ENCODE measurements at places on chromosomes 1 and 21.
A peak's percentile ranks its signal among the peaks of the same experiment; 100 is the strongest.

DNA sequence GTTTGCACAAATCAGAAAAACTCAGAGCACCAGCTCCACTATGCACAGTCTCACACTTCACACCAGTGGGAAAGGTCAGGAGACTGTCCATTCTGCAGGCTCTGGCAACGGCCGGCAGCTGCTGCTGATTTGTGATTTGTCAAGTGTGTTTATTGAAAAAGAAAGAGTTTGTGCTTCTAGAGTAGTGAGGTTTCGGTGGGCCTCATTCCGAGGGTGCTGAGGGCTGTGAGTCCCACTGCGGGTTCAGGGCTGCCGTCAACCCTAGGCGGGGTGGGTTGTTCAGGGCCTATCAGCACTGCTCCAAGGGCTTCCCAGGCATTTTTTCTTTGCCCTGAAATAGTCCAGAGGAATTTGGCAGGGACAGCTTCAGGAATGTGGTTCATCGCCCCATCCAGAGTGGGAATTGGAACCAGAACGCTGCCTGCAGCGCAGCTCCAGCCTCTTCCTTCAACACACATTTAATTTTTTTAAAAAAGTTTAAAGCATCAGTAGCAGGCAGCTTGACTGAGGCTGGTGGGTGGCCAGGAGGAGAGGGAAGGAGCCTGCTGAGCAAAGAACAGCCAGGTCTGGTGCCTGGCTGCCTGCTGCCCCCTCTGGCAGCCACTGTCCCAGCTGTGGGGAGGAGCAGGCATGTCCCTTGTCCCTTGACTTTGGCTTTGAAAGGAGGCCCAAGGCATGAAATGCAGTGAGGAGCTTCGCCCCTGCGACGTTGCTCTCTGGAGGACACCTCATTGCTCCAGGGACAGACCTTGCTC lies 19.7 kb downstream of the STUM start:
- no peak for DNase-seq

DNA sequence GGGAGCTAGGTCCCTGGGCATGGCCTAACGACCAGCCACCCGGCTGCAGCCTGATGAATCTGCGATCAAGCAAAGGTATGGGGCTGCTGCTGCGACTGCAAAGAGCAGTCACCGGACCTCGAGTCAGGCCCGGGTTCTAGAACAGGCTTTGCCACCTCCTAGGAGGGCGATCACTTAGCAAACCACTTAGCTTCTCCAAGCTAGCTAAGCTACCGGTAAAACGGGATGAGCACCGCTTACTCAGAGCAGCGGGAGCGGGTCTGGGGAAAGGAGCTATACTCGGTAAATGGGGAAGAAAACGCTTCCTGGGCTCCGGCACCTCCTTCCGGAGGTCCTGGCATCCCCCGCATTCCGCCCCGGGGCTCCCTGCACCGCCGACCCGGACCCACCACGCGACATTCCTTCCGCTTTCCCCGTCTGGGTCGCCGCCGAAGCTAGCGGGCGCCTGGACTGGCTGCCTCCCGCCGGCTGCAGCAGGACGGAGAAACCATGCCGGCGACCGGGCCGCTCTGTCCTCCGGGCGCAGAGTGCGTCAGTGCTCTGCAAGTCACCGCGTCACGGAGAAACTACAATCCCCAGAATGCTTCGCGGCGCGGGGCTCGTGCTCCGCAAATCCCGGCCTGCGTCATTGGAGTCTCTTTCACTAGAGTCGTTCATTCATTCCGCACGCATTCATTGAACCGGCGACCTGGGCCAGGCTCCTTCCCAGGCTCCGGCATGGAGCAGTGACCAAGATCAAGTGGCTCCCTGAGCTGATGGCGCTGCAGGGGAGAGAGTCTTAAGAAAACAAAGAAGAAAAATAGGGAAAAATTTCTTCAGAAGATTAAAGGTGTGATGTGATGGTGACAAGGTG lies at the start of gene LSM10:
LSM10 (minus strand) TSS at position 531 of the 853 bp plus-strand sequence. CDS start 3,779 bp downstream, outside the sequence.
- peak; percentile 91 for DNase-seq

- no peak for DNase-seq
These were observed 14.9 kb upstream of the PAQR7 start for GRCh38 chr1:25890239-25891034.

DNA sequence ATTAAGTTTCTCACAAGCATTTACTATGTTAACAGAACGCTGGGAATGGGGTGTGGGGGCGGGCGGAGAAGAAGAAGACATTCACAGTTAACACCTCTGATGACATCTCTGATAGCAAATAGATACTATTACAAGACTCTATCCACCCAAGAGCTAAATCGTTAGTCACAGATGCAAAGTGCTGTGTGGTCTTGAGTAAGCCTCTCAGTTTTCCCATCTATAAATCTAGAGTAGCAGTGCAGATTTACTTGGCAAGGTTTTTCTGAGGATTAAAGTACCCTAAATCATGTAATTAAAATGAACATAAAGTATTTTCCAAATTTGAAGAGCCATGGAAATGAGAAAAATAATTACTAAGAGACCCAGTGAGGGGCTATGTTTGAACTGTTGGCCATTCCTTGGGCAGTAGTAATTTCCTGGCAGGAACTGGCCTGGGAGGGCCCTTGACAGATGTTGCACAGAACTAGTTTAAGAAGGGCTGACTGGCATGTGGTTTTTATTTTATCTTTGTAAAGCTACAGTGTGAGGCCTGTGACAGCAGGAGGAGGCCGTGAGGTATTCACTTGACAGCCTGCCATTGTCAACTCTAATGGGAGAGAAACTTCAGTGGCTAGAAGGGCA lies 58.7 kb upstream of the APOBEC4 start:
- DNase-seq, result no peak

- DNase-seq, result no peak
These were observed 20.3 kb downstream of the USP24 start for GRCh38 chr1:55194851-55195250.

DNA sequence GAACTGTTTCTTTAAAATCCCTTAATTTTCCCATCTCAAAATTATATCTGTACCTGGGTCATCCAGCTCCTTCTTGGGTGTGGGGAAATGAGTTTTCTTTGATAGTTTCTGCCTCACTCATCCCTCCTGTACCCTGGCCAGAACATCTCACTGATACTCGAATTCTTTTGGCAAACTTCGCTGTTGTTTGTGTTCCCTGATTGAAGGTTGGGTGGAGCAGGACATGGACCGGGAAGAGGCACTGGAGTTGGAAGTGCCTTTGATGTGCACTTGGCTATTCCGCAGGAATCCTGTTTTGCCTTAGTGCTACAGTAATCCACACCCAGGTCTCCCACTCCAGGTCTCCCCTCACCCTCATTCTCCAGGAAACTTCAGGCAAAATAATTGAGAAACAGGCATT lies 11.2 kb downstream of the MINDY1 start:
- no peak for DNase-seq

GRCh38 chr1:16628361-16629111 lies 15.2 kb upstream of the NBPF1 start:
- DNase-seq, result no peak

DNA sequence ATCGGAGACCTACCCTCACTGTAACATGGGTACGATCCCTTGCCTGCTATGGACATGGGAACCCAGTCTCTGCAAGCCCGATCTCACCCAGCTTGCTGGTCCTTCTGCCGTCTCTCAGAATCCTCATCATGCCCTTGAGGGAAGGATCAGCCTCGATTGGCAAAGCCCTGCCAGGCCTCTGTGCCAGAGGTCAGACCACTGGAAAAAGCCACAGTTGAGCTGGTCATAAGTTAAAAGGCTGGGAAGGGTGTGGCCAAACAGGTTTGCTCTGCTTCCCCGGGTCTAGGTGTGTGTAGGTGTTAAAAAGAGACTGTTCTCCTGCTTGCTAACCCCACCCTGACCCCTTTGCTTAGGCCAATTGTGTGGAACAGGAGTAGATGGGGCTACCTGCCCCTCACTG lies 19.5 kb upstream of the PADI3 start:
- no peak for DNase-seq

DNA sequence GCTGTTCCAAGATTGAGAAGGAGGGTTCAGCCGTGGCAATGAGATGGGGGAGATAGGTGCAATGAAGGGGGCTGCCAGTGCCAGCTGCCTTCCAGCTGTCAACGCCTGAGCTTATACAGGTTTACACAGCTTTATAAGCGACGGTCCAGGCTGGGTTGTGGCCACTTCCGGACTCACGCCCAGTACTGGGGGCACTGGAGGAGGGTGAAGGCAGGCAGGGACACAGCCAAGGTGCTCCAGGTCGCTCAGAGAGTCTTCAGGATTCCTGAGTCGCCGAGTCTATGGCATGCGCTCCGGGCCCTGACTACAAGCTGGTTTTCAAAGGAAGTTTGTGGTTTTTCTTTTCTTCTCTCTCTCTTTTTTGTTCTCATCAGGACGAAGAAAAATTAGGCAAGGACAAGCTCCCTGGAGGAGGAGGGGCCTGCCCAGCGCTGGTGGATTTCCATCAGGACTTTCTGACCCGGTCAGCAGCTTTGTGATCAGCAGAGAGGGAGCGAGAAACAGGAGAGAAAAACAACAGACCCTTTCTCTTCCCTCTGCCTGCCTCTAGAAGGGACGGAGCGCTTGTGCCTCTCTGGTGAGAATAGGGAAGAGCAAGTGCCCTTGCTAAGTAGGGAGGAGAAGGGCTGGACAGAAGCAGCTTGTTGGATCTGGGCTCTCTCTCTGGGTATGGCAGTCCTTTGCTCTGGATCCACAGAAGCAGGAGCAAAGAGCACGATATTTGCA lies at the start of gene MINDY1:
MINDY1 (minus strand) TSS at position 576 of the 726 bp plus-strand sequence. CDS start 4,285 bp downstream, outside the sequence.
- DNase-seq, result peak; percentile 97

DNA sequence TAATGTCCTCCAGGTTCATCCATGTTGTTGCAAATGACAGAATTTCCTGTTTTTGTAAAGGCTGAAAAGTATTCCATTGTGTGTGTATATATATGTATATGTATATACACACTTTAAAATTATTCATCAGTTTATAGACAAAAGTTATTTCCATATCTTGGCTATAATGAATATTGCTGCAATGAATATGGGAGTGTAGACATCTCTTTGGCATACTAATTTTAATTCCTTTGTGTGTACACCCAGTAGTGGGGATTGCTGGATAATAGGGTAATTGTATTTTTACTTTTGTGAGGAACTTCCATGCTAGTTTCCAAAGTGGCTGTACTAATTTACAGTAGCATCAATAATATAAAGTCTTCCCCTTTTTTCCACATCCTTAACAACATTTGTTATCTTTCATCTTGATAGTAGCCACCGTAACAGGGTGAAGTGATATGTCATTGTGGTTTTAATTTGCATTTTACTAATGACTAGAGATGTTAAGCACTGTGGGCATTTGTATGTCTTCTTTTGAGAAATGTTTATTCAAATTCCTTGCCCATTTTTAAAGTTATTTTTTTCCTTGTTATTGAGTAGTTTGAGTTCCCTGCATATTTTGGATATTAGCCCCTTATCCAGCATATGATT lies 243.0 kb downstream of the PDE4B start:
- no peak for DNase-seq

DNA sequence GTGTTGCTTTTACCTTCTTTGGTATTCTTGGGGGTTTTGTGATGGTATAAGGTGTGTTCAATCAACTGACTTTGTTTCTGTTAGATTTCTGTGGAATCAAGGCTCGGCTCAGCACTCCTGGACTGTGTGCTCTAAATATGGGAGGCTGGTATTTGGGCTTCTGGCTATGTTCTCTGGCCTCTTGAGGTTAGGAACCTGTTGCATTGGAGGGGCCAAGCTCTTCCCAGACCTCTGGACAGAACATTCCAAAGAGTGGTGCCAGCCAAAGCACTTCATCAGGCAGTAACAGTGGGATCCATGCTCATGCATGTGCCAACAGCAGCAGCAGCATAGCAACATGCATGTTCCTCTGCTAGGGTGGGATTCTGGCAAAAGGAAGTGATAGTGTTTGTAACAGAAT lies 8.3 kb downstream of the KRTAP19-7 start:
- no peak for DNase-seq

DNA sequence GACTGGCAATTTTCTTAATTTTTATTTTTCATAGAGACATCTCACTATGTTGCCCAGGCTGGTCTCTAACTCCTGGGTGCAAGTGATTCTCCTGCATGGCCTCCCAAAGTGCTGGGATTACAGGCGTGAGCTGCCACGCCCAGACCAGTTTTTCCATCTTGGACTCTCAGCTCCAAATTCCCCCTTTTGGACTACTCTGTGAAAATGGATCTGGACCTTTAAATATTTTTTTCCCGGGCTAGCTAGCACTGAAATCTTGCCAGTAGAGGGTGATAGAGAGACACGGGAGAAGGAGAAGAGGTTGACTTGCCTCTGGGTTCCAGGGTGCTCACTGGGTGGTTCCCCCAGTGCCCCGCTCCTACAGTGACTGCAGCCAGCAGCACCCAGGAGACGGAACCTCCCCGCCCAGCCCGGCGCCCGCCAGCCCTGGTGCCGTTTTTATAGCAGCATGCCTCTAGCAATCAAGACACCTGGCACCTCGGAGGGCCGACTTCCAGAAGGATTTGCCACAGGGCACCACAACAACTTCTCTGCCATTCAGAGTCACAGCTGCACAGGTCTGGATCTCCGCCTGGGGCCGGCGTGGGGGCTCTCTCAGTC lies 34.7 kb upstream of the SCCPDH start:
- DNase-seq, result peak; percentile 82

GRCh38 chr1:235782601-235783000 lies 84.1 kb downstream of the LYST start:
- DNase-seq, result no peak

GRCh38 chr1:204102739-204103430 lies 30.0 kb downstream of the SOX13 start:
- DNase-seq, result no peak

- DNase-seq, result no peak
These were observed 796 bp upstream of the TDRKH start for GRCh38 chr1:151790940-151791651.

- DNase-seq, result no peak
These were observed 4.6 kb upstream of the PIAS3 start for GRCh38 chr1:145863282-145864018.

DNA sequence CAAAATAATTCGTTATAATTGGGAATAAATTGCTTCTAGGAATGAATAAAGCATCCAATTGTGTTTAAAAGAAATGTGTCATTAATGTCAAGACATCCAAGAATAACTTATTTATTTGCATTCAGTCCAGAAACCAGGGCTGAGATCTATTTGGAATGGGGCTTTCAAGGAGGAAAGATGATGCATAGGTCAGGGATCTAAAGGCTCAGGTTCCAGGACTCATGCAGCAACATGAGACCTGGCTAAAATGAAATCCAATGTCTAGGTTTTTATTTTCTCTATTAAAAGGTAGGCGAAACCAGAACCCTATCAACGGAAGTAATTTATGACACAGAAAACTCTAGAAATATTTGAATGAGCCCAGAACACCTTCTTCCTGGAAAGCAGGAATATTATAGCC lies 376.8 kb downstream of the SEC16B start:
- DNase-seq, result no peak

DNA sequence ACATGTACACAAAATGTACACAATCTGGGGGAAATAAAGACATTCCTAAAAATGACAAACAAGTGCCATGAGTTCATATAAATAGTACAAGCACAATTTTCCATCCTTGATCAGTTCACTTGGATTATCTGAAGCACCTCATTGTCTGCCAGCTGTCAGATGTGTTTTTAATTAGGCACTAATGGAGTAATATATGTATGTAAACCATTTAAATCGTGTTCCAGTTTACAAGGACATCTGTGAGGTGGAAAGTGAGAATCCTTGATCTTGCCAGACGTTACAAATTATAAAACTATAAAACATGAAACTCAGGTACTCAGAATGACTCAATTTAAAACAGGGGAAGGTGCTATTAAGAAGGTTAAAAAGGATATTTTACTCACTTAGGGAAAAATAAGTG lies 1312.2 kb downstream of the PLA2G4A start:
- DNase-seq, result no peak

Measured in hippocampal formation (tissue), 2 donors.